ENCODE measurements at places on chromosomes 12 and 14. TPM values are rescaled to one million over a fixed set of nuclear protein-coding genes. Genes with fewer than 3 reads are reported as not detected.

Gene SERPINA6
- not detected for total RNA-seq

Gene VDR
- 17.6 TPM for total RNA-seq

DNA sequence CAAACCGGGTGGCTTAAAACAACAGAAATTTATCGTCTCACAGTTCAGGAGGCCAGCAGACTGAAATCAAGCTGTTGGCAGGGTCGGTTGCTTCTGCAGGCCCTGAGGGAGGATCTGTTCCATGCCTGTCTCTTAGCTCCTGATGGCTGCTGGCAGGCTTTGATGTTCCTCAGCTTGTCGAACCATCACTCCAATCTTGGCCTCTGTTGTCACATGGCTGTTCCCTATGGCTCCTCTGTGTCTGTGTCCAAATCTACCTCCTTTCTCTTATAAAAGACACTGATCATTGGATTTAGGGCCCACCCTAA, 14.0 kb downstream of the NFATC4 start:
- DNase-seq = no peak

- no peak for DNase-seq
These were observed 55.8 kb upstream of the OR6J1 start for GRCh38 chr14:22699801-22700564.

GRCh38 chr14:73771848-73772638, 57.9 kb upstream of the PNMA1 start:
- DNase-seq = peak; percentile 42

DNA sequence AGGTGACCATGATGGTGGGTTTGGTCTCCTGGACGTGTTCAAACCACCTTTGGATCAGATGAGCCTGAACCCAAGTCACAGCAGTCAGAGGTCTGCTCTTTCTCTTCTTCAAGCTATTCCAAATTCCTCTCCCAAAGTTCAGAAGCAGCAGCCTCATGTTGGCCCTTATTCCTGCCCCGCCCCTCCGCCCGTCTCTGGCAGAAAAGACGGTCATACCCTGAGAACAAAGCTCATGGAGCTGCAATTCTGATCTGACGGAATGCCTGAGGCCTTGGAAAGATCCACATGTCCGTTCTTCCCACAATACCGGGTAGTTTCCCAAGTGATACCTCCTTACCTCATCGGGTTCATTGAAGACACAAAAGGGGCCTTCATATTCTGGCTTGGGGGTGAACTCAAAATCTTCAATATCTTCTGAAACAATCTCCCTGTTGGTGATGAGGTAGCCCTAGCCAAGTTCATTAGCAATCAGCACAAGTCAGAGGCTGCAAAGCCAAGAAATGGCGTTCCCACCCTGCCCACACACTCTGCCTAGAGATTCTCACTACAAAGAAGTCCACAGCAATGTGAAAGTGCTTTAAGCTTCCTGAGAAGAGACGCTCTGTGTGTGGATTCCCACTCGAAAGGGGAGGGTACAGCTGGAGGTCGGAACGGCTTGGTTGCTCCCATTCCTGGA, 11.2 kb downstream of the POLE start:
- no peak for DNase-seq

GRCh38 chr12:104407922-104408321, 48.8 kb upstream of the CHST11 start:
- no peak for DNase-seq

Gene GLIPR1L2
- 0.91 TPM for total RNA-seq

Gene TBX5
- not detected for total RNA-seq

DNA sequence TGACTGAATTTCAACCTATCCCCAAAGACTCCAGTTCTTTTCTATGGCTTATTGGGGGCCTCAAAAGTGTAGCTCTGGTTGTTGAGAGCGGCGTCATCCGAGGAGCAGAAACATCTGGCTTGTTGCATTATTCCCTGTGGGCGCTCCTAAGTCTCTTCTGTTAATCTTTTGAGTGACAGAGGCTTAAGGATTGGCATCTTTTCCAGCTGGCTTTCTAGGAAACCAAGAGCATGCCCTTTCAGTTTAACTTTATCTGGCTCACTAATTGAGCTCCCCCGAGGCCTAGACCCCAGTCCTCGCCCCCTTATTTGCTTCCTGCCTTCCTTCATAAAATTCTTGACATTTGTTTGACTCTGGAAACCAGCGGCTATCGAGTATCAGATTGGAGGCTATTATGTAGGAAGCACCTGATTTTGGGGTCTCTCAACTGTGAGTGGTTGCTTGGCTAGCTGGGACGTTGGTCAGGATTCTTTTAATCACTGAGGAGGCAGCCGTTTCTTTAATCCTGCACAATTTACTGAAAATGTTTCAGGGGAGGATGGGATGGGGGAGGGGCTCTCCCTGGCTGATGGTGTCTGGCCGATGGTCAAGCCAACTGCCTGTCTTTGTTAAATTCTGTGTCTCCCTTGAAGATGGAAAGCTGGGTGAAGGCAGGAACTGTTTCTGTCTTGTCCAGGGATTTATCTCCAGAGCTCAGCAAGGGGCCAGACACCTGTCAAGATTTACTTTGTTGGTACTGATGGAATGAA, 3.1 kb downstream of the SMOC1 start:
- DNase-seq = no peak

GRCh38 chr12:52564582-52564981, 9.1 kb downstream of the KRT74 start:
- no peak for DNase-seq

All from myocyte (in vitro differentiated cells).